ENCODE measurements at places on chromosomes 12 and 14.

DNA sequence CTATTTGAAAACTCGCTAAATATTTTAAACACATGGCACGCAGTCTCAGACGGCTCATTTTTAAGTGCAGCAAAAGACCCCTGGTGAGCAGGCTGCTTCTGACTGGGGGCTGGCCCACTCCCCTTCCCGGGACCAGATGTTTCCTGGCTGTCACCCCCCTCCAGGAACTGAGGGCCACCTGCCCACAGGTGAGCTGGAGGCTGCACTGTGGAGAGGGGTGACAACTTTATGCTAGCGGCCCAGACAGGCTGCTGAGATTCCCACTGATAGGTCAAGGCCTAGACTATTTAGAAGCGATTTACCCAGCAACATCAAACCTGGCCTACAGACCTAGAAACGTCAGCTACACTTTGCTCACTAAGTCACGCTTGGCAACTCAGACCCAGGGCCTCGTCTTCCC lies 92.1 kb downstream of the BCL11B start:
- no peak for DNase-seq

- peak; percentile 32 for DNase-seq
These were observed 31.8 kb upstream of the RAD51AP1 start for GRCh38 chr12:4506870-4507269.

- DNase-seq: peak; percentile 41
These were observed 202.7 kb downstream of the PRKD1 start for GRCh38 chr14:29724991-29725390.

- DNase-seq: peak; percentile 95
These were observed 99.6 kb downstream of the SLC38A6 start for GRCh38 chr14:61080591-61081010.

- peak; percentile 77 for DNase-seq
These were observed at the start of gene MMP17 for GRCh38 chr12:131827961-131828534. MMP17 (plus strand) TSS chr12:131828393; CDS start chr12:131828495, 102 bp downstream.

- DNase-seq: no peak
These were observed 51.2 kb upstream of the NOS1 start for GRCh38 chr12:117412465-117413188.

GRCh38 chr12:51395283-51396230 lies 4.4 kb upstream of the GALNT6 start:
- DNase-seq: no peak
